ENCODE measurements at places on chromosomes 5 and 9. TPM values are rescaled to one million over a fixed set of nuclear protein-coding genes. Genes with fewer than 3 reads are reported as not detected.
A peak's percentile ranks its signal among the peaks of the same experiment; 100 is the strongest.

- no peak for DNase-seq
Measured at GRCh38 chr9:79224672-79225433, 346.9 kb upstream of the TLE4 start.

- DNase-seq = no peak
Measured at GRCh38 chr9:89351584-89352300, 33.4 kb downstream of the SECISBP2 start.

- no peak for DNase-seq
Measured at GRCh38 chr5:43859309-43859708, 256.3 kb downstream of the NNT start.

- no peak for DNase-seq
Measured at GRCh38 chr5:31415009-31415923, 116.6 kb downstream of the DROSHA start.

DNA sequence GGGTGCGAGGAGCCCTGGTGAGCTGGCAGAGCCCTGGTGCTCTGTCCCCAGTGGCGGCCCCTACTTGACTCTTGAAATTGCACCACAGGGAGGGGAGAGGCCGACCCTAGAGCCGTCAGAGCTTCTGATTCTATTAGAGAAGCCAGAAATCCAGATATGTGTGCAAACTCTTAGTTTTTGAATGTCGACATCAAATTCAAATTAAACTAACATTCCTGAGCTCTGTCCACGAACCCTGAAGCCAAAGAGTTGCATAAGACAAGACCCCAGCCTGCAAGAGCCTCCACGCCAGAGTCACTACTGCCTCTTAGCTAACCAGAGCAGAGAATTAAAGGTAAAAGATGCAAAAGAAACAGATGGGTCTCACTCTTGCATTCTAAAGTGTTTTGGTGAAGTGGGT, 29.8 kb upstream of the MSX2 start:
- no peak for DNase-seq

Gene PCSK1
- total RNA-seq = 3.6 TPM

DNA sequence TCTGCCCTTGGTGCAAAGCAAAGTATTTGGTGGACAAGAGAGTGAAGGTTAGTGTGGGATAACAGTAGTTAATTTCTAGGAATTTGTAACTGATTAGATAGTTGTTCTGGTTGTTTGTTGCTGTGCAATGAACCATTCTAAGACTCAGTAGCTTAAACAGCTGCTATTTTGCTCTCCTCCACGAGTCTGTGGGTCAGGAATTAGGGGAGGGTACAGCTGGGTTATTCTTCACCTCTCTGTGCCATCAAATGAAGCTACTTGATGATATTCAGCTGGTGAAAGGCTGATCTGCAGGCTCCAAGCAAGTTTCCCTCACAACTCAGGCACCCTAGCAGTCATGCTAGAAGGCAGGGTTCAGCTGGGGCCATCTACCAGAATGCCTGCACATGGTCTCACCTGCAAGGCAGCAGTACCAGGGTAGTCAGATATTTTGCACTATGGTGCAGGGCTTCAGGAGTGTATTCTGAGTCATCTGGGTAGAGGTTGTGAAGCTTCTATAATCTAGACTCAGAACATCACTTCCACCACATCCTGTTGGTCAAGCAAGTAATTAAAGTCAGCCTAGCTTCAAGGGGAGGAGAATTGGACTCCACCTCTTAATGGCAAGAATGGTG, 159.5 kb upstream of the SLC28A3 start:
- DNase-seq = no peak

- no peak for DNase-seq
Measured at GRCh38 chr5:160548949-160549645, 127.4 kb downstream of the PTTG1 start.

Gene PRDM9
- total RNA-seq = not detected

DNA sequence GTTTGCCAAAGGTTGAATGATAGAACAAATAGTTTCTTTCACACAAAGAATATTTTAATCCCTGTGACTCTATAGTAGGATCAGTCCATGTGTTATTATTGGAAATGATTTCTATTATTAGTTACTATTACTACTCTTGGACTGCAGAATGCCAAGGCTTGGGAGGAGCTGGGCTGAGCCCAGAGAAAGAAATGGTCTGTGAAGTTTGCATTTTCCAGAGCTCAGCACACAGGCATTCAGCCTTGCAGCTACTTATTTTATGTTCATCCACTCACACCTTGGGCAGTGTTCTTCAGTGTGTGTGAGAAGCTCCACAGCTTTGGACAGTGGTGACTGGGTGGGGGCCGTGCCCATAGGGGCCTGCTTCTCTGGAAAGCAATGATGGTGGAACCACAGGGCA, 583.1 kb downstream of the CCDC171 start:
- DNase-seq = no peak

Gene SLC6A19
- total RNA-seq = 0.67 TPM

DNA sequence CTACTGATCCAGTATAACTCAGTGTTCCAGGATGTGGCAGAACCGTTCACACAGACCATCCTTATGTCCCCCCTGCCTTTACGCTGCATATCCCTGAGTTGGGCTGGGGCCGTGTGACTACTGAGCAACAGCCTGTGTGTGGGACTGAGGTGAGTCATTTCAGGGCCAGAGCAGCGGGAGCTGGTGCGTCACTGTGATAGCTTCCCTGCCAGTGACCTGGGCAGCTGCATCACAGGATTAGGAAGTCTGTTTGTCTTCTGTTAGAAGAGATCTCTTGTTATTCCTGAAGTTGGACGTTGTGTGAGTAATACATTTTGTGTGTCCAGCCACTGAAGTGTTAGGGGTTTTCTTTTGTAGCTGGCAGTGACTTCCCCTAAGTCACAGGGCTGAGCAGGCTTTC, 35.6 kb downstream of the TPPP start:
- no peak for DNase-seq

Gene CRHBP
- total RNA-seq = 0.40 TPM

DNA sequence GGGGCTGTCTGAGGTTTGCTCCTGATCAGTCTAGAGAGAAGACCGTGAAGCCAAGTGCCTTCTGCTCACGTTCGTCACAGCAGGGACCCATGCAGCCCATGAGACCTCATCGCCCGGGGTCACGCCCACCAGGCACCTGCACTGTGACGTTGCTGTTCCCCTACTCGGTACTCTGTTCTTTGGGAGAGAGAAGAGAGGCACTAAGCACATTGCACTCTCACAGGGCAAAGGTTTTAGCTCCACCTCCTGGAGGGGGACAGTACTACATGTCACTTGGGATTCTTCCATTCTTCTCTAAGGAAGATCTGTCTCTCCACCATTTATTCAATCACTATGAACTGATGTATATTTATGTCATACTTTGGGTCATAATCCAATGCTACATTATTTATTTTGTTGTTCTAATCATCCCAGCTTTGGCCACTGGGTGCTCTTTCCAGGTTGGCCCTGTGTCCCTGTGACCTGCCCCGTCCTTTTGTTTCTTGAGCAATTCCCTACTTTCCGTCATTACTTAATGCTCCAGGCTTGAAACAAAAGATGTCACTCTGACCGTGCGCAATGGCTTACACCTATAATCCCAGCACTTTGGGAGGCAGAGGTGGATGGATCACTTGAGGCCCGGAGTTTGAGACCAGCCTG, 31.4 kb upstream of the BRD3 start:
- DNase-seq = peak; percentile 54

Gene GPR151
- not detected for total RNA-seq

Gene SLC1A3
- total RNA-seq = 0.50 TPM

DNA sequence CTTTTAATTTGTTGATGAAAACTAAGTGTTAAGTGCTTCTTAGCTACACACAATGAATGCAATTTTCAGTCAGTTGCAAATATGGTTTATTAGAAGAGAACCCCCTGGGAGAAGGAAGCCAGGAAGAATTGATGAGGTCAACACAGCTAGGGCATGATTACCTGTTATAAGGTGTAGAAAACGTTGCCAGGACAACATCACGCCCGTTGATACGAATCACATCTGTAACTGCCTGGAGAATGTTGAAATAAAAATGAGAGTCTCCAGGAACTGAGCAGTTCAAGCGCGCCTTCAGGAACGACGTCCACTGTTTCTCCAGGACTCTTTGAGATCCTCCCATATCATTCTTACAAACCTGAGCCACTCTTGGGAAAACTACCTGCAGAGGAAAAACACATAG, 88.0 kb downstream of the SEMA6A start:
- no peak for DNase-seq

Gene PPP3R2
- not detected for total RNA-seq

Gene WWC1
- total RNA-seq = 15.3 TPM

DNA sequence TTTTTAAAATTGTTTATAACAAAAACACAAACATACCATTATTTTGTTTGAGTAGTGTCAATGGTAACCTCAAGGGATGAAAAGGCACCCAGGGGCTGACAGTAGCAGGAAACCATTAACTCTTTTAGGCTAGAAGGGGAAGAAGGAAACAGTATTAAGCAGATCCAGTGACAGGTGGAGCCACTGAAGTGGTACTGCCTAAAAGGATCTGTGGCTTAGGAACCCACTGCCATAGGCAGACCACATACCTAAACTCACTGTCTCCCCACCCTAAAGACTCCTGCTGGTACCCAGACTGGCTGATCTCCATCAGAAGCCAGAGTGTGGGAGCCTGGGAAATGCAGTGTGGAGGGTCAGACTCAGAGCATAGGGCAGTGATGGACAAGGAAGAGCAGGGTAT, 13.5 kb downstream of the RLN1 start:
- no peak for DNase-seq

GRCh38 chr5:105696440-105696839, 1974.3 kb downstream of the EFNA5 start:
- no peak for DNase-seq

Gene GCNT4
- total RNA-seq = 2.7 TPM

DNA sequence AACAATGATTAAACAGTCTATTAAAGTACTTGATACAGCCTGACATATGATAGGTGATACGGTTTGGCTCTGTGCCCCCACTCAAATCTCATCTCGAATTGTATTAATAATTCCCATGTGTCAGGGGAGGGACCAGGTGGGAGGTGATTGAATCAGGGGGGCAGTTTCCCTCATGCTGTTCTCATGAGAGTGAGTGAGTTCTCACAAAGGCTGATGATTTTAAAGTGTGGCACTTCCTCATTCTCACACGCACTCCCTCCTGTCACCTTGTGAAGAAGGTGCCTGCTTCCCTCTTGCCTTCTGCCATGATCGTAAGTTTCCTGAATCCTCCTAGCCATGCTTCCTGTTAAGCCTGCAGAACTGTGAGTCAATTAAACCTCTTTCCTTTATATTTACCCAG, 40.1 kb upstream of the TARS1 start:
- no peak for DNase-seq

Gene BTNL8
- 51.6 TPM for total RNA-seq

Gene FAT2
- not detected for total RNA-seq

DNA sequence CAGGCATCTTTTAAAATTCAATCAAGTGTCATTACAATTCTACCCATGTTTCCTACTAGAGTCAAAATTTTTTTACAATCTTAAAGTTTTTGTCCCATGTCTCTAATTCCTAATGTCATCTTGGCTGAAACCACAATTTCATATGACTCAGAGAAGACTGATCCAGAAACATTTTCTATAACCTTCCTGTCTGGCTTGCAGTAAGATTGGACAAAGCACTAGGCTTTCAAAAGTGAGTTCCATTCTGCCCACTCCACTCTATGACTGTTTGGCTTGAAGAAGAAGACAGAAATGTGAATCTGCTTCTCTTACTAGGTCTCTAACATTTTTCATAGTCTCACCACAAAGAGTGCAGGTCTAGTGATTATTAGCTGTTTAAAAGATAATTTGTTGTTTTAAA, 88.8 kb downstream of the NR3C1 start:
- DNase-seq = no peak

Gene C9orf50
- total RNA-seq = not detected

Gene IL9
- total RNA-seq = not detected

DNA sequence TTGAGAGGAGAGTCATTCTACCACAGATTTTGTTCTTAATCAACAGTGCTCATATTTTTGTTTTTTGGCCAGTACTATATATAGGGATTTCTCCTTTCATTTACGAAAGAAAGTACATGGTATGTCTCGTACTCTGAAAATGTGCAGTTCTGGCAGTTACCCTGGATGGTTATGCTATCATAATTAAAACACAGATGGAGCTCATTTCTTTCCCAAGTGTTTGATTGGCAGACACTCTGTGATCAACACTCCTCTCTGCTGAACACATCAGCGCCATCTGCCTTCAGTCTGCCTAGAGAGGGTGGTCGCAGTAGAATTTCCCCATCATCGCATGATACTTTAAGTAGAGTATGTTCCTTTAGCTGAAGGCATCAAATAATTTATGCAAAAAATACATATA, 64.5 kb downstream of the PAM start:
- no peak for DNase-seq

Gene FOXD4L5
- not detected for total RNA-seq

- no peak for DNase-seq
Measured at GRCh38 chr5:78537821-78538220, 110.8 kb downstream of the LHFPL2 start.

DNA sequence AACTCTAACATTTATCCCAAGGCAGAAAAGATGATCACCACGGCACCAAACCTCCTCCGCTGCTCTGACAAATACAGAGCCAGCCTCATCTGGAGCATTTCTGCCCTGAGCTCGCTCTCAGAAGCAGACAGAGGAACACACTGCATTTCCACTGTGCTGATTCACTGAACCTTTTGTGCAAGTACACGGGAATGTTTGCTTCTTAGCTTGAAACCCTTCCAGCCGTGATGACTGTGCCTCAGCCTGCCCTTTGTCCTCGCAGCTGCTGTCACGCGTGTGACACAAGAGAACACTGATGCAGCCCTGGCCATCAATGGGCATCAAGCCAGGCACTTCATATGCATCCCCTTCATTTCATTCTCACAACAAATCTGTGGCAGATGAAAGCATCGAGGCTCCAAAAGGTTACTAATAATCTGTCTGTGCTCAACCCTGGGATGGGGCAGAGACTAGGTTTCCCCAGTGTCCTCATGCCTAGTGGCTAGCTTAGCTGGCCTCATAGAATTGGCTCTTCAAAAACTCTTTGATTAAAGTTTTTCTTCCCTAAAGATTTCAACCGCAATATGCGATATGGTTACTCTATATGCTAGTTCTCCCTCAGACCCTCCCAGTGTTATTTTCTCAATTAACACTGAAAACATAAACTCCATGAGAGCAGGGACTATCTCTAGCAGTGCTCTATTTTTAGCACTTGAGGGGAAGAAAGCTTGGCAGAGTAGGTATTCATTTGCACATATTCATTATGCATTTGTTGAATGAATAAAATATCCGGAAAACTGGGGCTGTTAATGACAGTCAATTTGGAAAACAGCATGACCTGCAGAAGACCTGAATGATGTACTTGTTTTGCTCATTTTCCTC, 7.3 kb downstream of the CDC14B start:
- DNase-seq = peak; percentile 30

- DNase-seq = no peak
Measured at GRCh38 chr9:78685471-78685870, 388.5 kb downstream of the PSAT1 start.

GRCh38 chr5:115602591-115603125, 379 bp upstream of the TICAM2 start:
- DNase-seq = no peak

Gene PRLR
- total RNA-seq = 38.6 TPM

DNA sequence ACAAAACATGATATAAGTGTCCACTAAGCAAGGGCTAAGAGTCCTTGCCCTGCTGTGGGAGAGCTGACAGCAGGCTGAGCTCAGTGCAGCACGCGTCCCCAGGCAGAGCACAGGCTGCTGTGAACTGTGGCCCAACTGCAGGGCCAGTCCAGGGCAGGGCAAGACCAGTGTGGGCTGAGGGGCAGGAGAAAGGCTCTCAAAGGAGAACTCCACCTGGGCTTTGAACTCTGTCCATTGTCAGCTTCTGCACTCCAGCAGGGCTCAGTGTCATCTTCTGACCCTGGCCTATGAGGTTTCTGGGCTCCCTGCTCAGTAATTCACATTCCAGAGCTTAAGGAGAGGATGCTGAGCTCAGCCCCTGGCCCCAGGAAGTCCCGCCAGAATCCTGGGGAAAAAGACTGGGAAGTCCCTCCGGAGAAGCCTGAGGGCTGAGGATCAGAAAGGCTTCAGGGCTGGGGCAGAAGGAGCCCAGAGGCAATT, 37.4 kb downstream of the LHFPL2 start:
- no peak for DNase-seq

Measured in colonic mucosa (tissue), 4 donors.